Mesenchymal stem cell (in vitro differentiated cells and primary cell): ENCODE measurements at places on chromosomes 5 and 9.

GRCh38 chr5:176806137-176806536 lies 4.2 kb upstream of the UNC5A start:
- H3K36me3 ChIP-seq = no peaks in the 10 kb centered on the region
- no peak overlapping the region for H3K27ac ChIP-seq
- DNase-seq = peak; percentile 14
- H3K4me3 ChIP-seq = no peak overlapping the region

DNA sequence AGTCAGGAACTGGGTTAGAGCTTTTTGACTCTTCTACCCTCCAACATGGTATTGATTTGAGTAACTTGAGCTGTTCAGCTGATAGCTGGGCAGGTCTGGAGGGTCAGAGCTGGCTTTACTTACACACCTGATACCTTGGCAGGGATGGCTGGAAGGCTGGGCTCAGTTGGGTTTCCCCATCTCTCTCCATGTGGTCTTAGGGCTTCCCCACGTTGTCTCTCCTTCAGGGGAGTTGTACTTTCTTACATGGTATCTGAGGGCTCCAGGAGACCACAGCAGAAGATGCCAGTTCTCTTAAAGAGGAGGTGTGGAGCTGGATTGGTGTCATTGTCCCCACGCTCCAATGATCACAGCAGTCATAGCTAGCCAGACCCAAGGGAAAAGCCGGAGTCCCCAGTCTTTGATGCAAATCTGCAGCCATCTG lies 25.6 kb downstream of the ISOC1 start:
- no peak for DNase-seq
- H3K27me3 ChIP-seq = no peaks in the 10 kb centered on the region
- no peaks in the 10 kb centered on the region for H3K36me3 ChIP-seq
- no peak overlapping the region for H3K27ac ChIP-seq

GRCh38 chr5:81825237-81825636 lies 74.3 kb upstream of the SSBP2 start:
- H3K27me3 ChIP-seq = no peaks in the 10 kb centered on the region
- H3K4me3 ChIP-seq = no peak overlapping the region
- H3K4me1 ChIP-seq = peaks cover 4% of the 10 kb centered on the region
- H3K27ac ChIP-seq = peak overlapping the region; percentile 16
- H3K36me3 ChIP-seq = no peaks in the 10 kb centered on the region

DNA sequence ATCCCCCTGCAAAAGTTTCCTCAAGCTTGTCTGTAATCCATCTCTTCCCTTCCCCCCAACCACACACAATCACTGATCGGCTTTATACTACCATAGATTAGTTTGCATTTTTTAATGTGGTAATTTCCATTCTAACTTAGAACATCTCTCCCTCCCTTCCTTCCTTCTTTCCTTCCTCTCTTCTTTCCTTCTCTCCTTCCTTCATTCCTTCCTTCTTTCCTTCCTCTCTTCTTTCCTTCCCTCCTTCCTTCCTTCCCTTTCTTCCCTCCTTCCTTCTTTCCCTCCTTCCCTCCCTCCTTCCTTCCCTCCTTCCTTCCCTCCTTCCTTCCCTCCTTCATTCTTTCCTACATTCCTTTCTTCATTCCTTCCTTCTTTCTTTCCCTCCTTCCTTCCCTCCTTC lies 166.2 kb upstream of the MSX2 start:
- no peak for DNase-seq
- H3K36me3 ChIP-seq = no peaks in the 10 kb centered on the region
- no peaks in the 10 kb centered on the region for H3K4me1 ChIP-seq
- H3K4me3 ChIP-seq = no peak overlapping the region
- H3K27ac ChIP-seq = no peak overlapping the region
- peaks cover 18% of the 10 kb centered on the region for H3K27me3 ChIP-seq

DNA sequence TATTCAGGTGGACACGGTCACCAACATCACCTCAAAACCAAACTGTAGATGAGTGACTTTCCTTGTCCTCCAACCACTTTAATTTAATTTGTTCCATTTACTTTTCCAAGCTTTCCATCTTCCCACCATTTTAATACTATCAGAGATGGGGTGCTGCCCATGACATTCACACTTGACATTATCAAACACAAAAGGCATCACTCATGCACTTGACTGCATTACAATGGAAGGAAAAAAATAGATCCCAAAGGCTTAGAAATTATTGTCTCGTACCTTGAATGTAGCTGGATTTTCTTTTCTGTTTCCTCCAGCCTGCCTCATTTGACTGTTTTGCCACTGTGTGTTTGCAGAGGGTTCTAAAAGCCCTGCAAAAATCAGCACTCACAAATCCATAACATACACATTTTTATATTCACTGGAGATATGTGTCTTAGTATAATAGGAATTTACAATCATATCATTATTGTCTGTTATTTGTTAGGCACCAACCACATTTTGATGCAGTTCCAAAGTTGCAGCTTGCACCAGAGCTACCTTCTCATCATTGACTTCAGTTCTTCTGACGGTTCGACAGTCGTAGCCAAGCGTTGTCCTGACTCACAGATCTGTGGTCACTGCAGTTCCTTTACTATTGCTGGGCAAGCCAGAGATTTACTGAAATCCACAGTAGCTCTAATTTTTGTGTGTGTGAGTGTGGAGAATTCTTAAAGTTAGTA lies 712.3 kb upstream of the WWC1 start:
- no peaks in the 10 kb centered on the region for H3K36me3 ChIP-seq
- no peak for DNase-seq
- no peak overlapping the region for H3K4me3 ChIP-seq

- no peaks in the 10 kb centered on the region for H3K27me3 ChIP-seq
- H3K4me3 ChIP-seq = no peak overlapping the region
- peaks cover 35% of the 10 kb centered on the region for H3K4me1 ChIP-seq
- no peak for DNase-seq
- no peak overlapping the region for H3K27ac ChIP-seq
- H3K36me3 ChIP-seq = no peaks in the 10 kb centered on the region
Measured at GRCh38 chr9:92749071-92749933, 15.3 kb downstream of the BICD2 start.

DNA sequence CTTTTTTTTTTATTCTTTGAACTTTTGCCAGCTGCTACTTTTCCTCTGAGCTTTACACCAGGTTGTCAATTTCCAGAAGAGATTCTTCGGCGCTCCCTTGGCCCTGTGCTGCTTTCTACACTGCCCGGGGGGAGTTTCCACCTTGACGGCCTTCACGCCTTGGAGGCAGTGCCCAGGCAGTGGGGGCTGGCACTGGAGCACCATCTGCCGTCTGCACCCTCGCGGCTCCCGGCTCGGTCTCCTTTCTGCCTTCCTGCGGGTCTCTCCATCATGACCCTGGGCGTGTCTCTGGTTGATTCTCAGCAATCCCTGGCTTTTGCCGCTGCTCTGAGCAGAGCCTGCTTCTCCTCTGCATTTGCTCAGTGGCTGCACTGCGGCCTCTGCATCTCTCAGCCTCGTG lies 2.9 kb downstream of the SLC6A18 start:
- DNase-seq = no peak
- H3K27ac ChIP-seq = no peak overlapping the region
- no peaks in the 10 kb centered on the region for H3K27me3 ChIP-seq
- H3K4me1 ChIP-seq = no peaks in the 10 kb centered on the region
- no peaks in the 10 kb centered on the region for H3K36me3 ChIP-seq

- H3K36me3 ChIP-seq = no peaks in the 10 kb centered on the region
- no peaks in the 10 kb centered on the region for H3K27me3 ChIP-seq
- no peak for DNase-seq
- H3K4me1 ChIP-seq = no peaks in the 10 kb centered on the region
- H3K4me3 ChIP-seq = no peak overlapping the region
Measured at GRCh38 chr5:126268697-126269315, 154.4 kb upstream of the GRAMD2B start.

DNA sequence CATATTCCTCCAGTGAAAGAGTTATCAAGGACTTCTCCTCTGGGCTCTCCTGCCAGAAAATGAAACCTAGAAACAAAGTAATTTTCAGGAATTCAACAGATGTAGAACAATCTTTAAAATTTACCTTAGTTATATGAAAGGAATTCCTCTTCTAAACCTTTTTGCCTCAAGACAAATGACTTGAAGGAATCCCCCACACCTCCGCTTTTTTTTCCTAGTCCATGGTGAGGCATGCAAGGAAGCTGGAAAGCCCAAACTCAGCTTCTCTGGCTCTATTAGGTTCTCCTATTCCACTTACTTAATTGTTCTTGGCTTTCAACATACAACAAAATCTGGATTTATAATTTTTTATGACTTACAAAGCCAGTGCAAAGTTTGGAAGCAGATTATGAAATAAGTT lies 27.2 kb downstream of the C6 start:
- H3K27ac ChIP-seq = no peak overlapping the region
- DNase-seq = no peak
- H3K4me3 ChIP-seq = no peak overlapping the region
- H3K27me3 ChIP-seq = no peaks in the 10 kb centered on the region
- H3K36me3 ChIP-seq = no peaks in the 10 kb centered on the region
- H3K4me1 ChIP-seq = no peaks in the 10 kb centered on the region

DNA sequence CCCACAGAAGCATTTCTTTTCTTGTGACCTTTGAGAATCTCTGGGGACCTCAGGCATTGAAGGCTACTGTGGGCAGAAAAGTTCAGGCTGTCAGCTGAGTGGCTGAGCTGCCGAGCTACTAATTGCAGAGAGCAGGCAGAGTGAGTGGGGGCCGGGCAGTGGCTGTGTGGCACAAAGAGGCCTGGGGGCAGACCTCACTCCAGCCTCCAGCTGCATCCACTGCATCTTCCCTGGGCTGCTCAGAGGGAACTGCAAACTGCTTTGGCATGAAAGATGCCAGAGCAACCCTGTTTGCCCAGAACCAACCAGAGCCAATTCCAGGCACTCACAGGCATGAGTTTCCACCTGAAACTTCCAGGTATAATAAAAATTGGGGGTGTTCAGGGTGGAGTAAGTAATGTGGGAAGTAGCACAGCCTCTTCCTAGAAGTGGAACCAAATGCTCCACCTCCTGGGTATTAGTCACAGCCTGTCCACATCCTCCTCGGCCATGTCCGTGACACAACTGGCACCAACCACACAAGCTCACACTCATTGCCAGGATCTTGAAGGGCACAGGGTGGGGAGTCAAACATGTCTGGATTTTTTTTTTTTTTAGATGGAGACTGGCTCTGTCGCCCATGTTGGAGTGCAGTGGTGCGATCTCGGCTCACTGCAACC lies 548.9 kb downstream of the BNC2 start:
- DNase-seq = peak; percentile 55
- H3K27me3 ChIP-seq = no peaks in the 10 kb centered on the region
- H3K4me3 ChIP-seq = no peak overlapping the region
- peaks cover 2% of the 10 kb centered on the region for H3K4me1 ChIP-seq
- no peak overlapping the region for H3K27ac ChIP-seq
- no peaks in the 10 kb centered on the region for H3K36me3 ChIP-seq
